ENCODE measurements at places on chromosomes 3 and 15. TPM values are rescaled to one million over a fixed set of nuclear protein-coding genes. Genes with fewer than 3 reads are reported as not detected.

CLDN18 gene
- total RNA-seq = 0.12 TPM

ARPIN gene
- 12.2 TPM for total RNA-seq

SCN5A gene
- 0.75 TPM for total RNA-seq

TMCC1 gene
- total RNA-seq = 11.0 TPM

PLIN1 gene
- 0.22 TPM for total RNA-seq

PHLDB2 gene
- total RNA-seq = 47.4 TPM

PLAAT1 gene
- total RNA-seq = 0.66 TPM

DCLK3 gene
- under 0.01 TPM for total RNA-seq

Measured in uterine smooth muscle cell (primary cell).